ENCODE measurements at places on chromosomes 16 and 17.

GRCh38 chr17:83007504-83008185 is 71.8 kb upstream of the METRNL start:
- no peak for DNase-seq

DNA sequence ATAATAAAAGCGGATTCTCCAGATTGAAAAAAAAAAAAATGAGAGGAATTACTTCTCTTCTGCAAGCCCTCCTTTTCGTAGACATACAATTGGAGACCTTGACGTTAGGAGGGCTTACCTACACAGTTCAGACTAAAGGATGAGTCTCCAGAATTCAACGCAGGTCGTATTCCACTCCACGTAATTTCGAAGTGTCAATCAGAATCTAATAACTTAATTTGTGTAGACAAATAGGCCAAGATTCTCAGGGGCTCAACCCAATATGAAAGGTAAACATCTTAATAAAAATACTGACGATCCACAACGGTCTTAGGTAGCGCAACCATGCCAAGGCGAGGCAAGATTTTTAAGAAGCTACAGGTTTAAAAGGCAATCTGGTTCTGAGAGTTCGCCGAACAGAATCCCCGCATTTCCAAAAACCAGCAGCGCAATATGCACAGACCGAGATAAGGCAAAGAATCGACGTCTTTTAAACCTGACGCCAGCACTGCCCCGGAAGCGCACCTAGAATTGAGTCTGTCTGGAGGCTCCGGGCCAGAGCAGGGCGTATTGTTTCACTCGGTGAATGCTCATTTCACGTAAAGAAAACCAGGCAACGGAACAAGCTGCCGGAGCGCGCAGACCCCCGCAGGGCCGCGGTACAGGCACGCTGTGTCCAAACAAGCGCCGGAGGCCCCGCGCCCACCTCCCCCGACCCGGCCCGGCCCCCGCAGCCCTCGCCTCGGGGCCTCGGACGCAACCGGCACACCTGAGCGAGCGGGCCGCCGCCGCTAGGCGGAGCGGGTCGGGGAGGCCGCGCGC is 623 bp downstream of the MBTPS1 start:
- no peak for DNase-seq

DNA sequence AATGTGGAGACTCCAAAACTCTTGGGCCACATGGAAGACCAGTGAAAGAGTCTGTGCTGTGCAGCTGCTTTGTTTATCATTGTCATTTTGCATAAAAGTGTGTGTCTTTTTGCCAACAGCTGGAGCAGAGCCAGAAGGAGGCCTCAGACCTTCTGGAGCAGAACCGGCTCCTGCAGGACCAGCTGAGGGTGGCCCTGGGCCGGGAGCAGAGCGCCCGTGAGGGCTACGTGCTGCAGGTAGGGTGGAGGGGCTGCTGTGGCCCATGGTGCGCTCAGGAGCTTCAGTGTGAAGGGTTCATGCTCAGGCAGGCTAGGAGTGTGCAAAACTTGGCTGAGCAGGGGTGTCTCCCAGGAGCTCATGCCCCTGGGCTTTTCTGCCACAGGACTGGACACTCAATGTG is 45.0 kb downstream of the PLD6 start:
- no peak for DNase-seq

- no peak for DNase-seq
These were observed 9.4 kb upstream of the HEATR6 start for GRCh38 chr17:60087882-60088669.

DNA sequence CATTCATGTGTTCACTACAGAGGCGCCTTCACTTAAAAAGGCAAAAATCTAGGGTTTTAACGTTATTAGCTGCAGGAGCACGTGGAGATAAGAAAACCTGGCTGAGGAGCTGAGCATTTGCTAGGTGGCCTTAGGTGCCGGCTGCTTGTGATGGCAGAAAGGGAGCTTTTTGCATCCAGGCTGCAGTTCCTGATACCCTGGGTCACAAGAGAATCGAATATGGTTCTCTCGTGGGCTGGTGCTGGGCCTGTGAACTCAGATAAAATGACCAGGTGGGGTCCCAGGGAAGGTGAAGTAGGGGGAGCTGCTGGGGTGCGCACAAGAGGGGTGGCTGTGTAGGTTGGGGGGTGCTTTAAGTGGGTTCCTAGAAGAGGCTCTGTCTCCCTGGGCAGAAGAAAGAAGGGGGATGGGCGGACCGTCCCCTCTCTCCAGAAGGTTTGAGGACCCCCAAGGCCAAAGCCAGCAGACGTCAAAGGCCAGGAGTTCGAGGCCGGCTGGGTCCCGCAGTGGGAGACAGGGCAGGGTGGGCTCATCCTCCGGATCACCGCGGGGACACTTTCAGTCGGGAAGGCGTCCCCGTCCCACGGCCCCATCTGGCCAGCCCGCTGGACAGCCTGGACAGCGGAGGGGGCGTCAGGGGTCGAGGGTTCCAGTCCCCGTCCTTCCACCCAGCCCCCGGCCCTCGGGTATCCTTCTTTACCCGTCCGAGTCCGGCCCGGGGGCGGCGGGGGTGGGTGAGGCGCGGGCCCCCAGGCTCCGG is 740 bp upstream of the CMIP start:
- no peak for DNase-seq

- no peak for DNase-seq
These were observed 13.5 kb upstream of the CACNG4 start for GRCh38 chr17:66950886-66951604.

- DNase-seq: no peak
These were observed 5.5 kb downstream of the IGSF6 start for GRCh38 chr16:21646721-21647561.
